ENCODE measurements at places on chromosomes 11 and 22.

- DNase-seq: no peak
Observed at GRCh38 chr11:94721565-94722292, 46.4 kb upstream of the AMOTL1 start.

- DNase-seq: no peak
Observed at GRCh38 chr22:17851759-17852158, 77.5 kb upstream of the BID start.

- peak; percentile 79 for DNase-seq
Observed at GRCh38 chr11:72814286-72815109, at the start of gene ATG16L2. ATG16L2 (plus strand) TSS chr11:72814411; CDS start chr11:72814446, 35 bp downstream.

DNA sequence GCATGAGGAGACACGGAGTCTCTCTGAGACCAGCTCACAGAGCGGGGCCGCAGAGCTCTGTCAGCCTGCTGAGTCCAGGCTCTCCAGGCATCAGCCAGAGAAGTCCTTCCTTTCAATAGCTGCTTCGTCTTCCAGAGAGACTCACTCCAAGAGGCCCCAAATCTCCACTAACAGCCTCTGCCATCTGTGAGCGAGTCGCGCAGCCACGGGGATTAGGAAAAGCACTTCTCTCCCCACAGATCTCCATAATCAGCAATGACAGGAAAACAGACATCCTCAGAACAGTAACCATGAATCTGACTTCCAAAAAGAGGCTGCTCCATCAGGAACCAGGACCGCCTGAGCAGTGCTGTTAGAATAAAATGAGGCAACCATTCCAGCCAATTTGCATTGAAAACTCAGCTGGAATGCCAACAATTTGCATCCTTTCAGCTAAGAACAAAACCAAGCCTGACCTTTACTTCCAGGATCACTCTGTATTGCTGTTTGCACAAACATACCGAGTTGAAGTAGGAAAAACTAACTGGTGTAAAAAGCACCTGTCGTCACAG lies 65.4 kb downstream of the SMCO4 start:
- DNase-seq: peak; percentile 43

DNA sequence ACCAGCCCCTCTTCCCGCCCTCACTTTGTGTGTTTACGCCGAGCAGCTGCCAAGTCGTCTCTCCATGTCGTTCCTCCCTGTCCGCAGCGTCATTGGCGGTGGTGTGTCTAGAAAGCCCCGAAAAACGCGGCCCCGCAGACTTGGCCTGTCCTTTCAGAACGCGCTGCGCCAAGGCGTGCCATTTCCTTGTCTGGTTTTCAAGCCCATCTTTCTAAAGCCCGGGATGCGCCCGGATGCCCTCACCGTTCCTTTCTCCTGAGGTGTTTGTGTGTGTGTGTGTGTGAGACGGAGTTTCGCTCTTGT lies 557 bp downstream of the MOV10L1 start:
- DNase-seq: no peak

DNA sequence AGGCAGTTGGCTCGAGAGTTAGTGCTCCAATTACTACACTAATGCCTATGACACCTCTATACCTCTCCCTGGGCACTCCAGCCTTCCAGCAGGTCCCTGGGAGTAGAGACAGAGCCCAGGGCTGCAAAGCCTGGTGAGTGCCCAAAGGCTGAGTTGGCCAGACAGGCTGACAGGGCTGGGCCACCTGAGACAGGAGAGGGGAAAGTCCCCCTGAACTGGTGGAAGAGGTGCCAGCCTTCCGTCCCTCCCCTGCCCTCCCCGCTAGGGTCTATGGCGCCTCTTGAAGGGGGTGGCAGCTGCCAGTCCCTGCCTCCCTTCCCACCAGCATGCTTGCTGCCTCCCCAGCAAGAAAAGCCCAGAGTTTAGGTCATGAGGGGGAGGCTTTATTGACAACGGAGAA lies 3.0 kb downstream of the KCNJ11 start:
- peak; percentile 25 for DNase-seq

DNA sequence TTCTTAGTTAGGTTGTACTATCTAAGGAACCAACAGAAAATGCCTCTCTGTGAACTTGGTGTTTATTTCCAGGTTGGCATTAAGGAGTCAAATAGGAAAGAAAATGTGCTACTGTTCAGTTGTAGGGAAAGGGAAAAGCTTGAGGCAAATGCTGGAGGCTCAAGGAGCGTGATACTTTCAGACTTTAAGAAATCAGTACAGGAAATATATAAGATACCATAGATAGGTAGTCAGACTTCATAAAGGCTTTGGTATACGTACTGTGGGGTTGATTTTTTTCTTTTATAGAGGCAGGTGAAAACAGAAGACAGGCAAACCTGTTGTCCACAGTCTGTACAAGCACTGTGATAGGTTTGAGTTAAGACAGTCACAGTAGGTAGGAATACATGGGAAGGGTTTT lies 30.8 kb downstream of the EP300 start:
- no peak for DNase-seq

DNA sequence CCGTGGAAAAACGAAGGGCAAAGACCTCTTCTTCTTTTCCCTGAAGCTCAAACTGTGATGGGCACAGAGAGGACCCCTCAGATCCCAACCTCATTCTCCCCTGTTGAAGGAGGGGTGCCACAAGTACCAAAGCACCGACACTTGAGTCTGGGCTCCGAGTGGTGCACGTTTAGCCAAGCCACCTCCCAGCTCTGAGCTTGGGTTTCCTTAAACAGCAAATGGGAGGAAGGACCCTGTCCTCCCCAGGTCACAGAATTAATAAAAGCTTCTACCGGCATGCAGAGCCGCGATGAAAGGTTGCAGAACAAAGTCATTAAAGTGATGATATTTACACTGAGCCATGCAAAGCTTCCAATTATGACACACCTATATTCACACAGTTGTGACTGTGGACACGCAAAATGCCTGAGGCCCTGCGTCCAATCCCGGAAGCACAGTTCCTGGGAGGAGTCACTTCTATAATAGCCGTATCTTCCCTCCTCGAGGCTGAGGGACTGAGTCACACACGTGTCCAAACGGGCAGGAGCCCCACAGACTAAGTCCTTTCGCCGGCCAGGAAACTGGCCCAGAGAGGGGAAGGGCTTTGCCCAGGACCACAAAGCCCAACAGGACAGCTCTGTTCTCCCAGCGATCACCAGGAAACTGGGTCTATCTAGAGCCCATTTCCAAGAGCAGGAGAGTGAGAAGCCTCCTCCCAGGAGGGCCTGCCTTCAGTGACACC lies 922 bp upstream of the CSNK1E start:
- DNase-seq: peak; percentile 58

DNA sequence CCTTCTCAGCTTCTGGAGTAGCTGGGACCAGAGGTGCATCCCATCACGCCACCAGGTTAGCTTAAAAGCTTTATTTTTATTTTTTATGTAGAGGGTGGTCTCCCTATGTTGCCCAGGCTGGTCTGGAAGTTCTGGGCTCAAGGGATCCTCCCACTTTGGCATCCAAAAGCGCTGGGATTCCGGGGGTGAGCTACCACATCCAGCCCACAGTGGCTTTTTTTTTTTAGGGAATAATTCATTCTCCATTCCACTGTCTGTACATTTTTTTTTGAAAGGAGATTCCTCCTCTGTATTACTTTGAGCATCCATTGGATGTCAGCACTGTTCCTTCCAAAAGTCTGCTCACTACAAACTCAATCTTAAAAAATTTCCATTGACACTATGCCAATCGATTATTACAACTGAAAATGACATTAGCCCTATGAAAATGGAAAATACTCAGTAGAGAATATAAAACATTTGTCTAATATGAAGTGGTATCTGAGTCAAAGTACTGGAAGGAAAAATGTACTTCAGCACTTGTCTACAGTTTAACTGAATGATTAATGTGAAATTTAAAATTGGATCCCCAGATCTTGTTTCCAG lies 1.3 kb upstream of the LPXN start:
- no peak for DNase-seq

DNA sequence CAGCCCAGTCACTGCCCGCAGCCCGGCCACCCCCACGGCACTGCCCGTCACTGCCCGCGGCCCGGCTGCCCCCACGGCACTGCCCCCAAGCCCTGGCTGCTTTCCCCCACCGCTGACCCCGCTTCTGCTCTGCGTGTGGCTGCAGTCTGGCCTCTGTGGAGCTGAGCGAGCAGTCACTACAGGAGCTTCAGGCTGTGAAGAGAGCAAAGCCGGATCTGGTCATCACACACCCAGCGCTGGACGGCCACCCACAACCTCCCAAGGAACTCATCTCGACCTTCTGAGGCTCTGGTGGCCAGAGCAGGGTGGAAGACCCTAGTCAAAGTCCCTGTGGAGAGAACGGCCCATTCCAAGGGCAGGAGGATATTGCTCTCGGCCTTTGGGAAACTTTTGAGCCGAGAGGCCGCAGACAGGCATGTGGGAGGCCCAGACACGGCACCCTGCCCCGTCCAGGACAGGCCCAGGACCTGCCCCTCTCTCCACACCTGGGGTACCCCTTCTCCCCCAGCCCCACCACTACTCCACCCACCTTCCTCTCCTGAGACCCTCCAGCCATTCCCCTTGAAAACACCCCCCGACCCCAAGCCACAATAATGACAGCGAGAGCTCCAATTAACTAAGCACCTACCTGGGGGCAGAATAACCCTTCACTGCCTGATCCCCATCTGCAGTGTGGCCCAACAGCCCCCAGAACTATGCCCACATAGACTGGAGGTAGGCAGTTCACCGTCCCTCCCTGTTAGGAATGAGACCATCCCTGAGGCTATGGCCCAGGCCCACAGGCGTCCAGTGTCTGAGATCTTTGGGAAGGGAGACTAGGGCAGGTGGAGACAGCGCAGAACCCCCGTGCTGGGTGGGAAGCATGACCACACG lies 3.7 kb upstream of the PGGHG start:
- DNase-seq: peak; percentile 32

DNA sequence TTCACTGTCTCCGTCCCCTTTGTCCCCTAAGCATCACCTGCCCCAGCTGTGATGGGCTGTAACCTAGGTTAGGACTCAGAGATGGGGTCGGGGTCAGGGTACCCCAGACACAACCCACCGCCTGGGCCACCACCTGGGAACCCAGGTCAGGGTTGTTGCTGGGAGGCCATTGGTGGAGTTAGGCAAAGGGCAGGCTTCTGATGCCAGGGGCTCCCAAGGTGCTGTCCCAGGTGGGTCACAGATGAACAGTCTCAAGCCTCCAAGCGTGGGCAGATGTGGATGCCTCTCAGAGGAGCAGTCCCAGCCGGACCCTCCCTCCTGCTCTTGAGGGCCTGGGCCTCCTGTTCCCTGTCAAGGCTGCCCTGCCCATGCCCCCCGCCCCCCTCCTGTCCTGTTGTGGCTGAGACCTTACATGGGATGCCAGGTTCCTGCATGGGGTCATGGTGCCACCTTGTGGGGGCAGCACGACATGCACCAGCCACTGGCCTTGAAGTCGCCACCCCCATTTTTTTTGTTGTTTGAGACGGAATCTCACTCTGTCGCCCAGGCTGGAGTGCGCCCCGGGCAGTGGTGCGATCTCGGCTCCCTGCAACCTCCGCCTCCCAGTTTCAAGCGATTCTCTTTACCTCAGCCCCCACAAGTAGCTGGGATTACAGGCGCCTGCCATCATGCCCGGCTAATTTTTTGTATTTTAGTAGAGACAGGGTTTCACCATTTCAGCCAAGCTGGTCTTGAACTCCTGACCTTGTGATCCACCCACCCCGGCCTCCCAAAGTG lies 12.1 kb downstream of the GATD1 start:
- DNase-seq: no peak

DNA sequence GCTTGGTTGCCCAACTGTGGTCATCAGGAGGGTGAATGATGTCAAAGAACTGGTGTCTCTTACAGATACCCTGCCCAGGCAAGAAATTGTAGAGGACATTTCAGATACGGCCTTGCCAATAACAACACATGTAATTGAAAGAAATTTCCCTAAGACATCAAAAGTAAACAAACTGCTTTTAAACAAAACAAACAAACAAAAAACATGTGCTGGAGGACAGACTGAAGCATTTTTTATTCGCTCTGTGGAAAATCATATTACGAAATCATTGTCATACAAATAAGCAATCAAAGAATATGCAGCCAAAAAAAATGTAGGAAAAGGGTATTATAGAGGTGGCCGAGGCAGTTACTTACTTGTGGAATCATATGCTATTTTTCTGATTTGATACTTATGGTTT lies 52.1 kb upstream of the MYEOV start:
- no peak for DNase-seq

Measured in right forelimb (tissue), 1 donor.